NAMALWA (cell line): ENCODE measurements at places on chromosomes 7 and 10.
A peak's percentile ranks its signal among the peaks of the same experiment; 100 is the strongest.

DNA sequence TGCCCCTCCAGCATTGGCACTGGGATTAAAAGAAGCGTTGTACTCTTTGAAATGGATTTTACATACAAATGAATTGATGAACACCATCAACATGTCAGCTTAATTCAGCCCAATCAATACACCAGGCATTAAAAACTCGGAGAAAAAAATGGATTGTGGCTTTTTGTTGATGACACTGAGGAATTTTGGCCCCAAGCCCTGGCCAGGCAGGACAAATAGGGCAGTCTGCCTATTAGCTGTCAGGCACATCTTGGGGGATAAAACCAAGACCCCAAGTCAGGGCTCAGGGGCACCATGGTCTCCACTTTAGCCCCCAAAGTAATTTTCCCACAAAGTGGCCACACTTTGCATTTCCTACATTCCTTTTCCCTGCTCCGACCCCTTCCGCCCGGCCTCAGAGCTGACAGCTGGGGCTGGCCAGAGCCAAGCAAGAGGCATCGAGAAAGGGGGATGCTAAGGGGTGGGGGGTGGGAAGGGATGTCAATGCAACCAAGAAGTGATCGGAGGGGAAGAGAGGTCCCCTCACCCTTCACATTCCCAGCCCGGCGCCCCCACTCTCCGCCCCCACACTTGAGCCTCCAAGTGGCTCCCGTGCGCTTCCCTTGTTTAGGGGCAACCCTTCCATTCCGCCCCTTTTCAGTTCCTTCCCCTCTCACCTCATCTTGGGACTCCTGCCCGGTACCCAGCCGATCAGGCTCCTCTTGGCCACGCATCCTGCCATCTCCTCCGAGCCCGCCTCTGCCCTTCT, 711 bp downstream of the HIP1 start:
- no peak for DNase-seq

GRCh38 chr7:134732728-134733127, 46.7 kb upstream of the CALD1 start:
- no peak for DNase-seq

GRCh38 chr7:80848841-80849240, 70.0 kb downstream of the SEMA3C start:
- no peak for DNase-seq

- no peak for DNase-seq
Measured at GRCh38 chr7:143233816-143234532, 12.1 kb downstream of the TAS2R40 start.

GRCh38 chr10:89388806-89389205, 3.6 kb upstream of the IFIT1 start:
- no peak for DNase-seq

- no peak for DNase-seq
Measured at GRCh38 chr10:72847681-72848080, 45.9 kb upstream of the OIT3 start.

DNA sequence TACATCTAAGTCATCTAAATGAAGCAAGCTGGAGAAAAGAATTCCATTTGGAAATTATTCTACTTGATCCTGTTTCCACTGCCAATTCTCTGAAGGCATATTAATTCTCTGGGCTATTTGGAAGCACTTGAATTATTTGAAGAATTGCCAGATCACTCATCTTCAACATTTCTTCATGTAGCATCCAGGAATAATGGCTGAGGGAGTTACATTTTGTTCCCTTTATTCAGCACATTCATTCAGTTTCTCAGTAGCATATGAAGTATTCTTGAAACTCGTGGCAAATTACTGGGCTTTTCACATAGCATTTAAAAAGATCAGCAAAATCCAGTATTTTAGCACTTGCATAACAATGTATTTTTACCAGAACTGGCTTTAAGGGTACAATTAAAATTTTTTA, 127.1 kb upstream of the VIPR2 start:
- DNase-seq, result no peak

GRCh38 chr10:76001019-76001418, 569.6 kb downstream of the LRMDA start:
- DNase-seq, result no peak

DNA sequence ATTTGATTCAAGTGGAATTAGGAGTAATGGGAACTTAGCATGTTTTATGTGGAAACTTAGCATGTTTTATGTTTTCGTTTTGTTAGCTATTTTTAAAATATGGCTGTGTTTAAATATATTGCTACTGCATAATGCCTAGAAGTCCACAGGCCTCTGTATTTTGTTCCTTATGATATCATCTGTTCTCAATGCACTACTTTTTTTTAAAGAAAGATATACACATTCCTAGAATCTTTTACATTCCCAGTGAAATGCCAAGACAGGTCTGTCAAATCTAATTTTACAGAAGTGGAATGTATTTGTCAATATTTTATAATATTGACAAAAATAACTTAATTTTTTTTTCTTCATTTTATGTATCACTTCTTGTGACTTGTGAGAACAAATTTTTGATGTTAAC, 51.6 kb downstream of the ST7 start:
- no peak for DNase-seq

DNA sequence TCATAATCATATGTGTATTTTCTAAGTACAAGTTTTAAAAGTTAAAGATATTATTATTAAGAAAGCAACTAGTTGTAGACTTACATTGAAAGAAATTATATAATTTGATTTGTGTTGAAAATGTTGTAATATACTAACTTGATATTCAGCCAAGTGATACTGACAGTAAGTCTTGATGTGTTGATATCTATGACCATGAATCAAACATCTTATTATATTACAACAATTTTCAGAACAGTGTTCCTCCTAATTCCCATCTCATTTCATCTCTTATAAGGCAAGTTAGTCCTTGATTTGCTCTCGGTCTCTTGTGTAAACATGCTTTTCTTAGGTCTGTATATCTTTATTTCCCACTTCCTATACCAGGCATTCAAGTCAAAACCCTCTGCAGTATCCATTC, 269.2 kb upstream of the SEMA3E start:
- no peak for DNase-seq

- DNase-seq, result no peak
Measured at GRCh38 chr7:141697211-141697871, 4.6 kb downstream of the DENND11 start.

GRCh38 chr7:130152493-130153210, 52.6 kb downstream of the TMEM209 start:
- no peak for DNase-seq

DNA sequence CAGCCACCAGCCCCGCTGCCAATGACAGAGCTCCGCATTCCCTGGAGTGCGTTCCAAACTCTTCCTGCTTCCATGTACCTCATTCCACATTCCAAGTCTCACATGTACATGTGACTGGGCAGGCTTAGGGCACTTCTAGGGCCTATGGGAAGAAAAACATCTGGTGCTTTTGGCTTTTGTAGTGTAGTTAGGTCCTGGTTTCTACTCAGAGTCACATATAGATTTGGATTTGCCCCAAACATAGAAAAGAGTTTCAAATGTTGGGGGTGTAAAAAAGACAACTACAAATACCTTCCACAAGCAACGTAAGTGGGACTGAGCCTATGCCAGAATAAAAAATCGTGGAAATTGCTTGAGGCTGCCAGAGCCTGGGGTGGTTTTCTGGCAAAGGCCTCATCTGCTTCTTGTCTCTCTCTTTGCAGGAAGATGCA, 84.1 kb downstream of the ZNF467 start:
- DNase-seq, result no peak

DNA sequence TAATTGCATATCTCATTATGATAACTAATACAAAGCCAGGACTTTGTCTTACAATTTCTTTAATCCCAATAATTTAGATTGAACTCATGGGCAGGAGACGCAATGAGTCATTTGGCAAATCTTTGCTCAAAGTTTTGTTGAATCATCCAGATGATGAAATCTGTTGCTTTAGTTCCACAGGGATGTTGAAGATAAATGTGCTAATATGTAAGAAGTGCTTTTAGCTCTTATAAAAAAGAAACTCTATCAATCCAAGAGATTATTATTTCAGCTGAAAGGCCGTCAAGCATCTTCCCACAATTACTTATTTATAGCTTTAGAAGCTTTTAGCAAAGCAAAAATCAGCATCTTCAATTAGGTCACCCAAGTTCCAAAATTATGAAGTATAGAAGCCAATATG, 36.8 kb upstream of the ANK3 start:
- no peak for DNase-seq

DNA sequence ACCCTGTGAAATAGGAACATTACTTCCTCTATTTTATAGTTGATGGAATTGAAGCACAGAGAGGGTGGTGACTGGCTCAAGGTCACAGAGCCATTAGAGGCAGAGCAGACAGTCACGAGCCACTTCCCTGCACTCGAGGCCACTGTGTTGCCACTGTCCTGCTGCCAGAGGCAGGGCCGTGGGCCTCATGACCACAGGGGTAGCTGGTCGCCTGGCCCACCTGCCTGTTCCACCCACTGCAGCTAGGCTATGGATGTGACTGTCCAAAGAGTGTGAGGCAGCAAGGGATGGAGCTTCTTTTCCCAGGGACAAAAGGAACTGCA, 38.2 kb downstream of the RPS24 start:
- DNase-seq, result no peak

- DNase-seq, result no peak
Measured at GRCh38 chr10:102868911-102869257, 386 bp upstream of the AS3MT start.

GRCh38 chr7:107147464-107148393, 21.1 kb upstream of the HBP1 start:
- DNase-seq, result peak; percentile 82

DNA sequence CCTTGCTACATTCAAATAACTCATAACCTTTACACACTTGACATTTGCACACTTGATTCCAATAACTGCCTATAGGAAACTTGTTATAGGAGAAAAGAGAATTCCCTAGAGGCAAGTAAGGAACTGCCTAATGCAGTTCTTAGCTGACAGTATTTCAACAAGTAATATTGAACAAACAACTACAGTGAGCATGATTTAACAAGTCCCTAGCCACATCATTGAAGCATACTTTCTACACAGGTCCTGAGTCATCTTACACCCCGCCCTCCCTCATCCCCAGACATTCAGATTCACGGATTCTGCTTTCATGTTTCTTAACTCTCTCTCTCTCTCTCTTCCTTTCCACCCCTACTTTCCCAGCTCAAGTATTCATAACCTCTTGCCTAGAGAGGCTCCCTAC, 153.5 kb downstream of the LSM5 start:
- DNase-seq, result no peak
